Skin of body (tissue), 3 donors: ENCODE measurements at places on chromosomes 12 and 14.

- DNase-seq: no peak
Observed at GRCh38 chr12:47707905-47708543, 2.2 kb upstream of the RPAP3 start.

DNA sequence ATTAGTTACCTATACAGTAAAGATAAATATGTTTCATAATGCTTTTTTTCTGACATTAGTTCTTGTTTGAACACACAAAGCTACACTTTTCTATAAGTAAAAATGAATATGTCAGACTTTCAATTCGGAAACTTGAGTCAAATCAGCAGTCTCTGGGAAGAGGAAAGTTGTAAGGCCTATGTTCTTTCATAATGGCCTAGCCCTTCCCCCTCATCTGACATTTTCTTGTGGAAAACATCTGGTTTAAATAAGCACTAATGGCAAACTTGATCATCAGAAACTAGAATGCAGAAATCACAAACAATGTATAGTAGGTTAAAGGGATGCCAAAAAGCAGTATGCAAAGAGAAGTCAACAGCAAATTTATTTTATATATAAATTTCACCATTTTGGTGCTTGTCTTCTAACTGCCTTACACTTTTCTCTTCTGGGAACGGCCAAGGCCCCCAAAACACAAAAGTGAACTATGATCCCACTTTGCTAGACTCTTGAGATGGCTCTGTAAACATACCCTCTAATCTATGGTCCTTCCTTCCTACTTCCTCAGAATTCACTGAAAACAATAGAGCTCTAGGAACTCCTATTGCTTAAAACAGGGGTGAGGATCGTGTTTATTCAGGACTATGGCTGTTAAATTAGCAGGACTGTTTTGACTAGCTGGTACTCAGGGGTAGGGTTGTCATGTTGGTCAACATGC, 444.1 kb downstream of the RAD51B start:
- peak; percentile 91 for DNase-seq

GRCh38 chr14:72550513-72550912, 343.4 kb downstream of the DPF3 start:
- DNase-seq: no peak

- DNase-seq: no peak
Observed at GRCh38 chr14:77186911-77187648, 5.5 kb downstream of the TMEM63C start.

GRCh38 chr14:33768458-33768830, 182.4 kb downstream of the EGLN3 start:
- no peak for DNase-seq

GRCh38 chr12:64236549-64236948, 14.5 kb upstream of the KICS2 start:
- no peak for DNase-seq

DNA sequence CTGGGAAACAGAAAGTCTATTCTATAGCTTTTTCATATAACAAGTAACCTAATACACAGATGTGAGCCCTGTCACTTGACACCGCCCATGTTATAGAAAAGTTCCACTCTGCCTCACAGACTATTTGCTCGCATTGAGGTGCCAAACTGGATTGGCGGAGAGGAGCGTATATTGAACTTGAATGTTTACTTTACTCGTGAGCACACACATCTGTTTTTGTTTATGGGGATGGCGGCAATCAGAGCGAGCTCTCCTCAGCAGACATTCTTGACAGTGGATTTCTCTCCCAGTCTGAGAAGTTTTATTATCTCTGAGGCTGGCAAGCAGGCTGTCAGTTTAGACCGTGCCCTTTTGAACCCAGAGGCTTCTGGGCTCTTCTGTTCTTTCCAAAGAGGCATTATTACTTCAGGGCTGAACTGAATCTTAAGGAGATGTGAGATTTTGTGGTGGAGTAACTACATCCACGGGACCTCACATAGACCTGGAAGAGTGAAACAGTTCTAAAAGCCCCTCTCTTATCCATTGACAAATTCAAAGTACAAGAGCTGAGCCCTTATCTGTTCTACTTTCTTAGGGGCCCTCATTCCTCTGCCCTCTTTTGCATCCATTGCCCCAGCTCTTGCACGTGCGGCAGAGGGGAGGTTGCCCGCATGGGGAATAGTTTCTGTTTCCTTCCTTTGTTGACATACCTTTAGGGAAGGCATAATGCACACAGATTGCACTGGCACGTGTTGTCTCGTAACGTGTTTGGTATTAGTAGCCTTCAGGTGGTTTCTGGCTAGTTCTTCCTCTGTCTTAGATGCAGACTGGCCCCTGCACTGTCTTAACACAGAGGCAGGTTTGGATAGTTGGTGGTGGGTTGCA, 68.2 kb downstream of the DRAM1 start:
- DNase-seq: peak; percentile 84

DNA sequence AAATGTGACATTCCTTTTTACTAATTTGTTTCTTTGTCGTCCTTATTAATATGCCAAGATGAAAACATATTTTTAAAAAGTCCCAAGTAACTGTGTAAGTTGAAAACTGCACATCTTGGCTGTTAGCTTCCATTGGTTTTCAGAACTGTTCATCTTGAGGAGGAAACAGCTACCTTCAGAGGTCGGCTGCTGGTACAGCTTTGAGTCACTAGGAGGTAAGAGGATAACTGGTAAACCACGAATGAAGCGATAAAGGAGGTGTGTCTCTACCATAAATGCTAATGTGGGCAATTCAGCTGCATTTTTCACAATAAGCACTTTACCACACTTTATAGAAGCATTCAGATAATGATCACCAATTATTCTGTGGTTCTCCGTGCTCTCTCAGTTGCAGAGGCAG, 137.5 kb upstream of the KRAS start:
- no peak for DNase-seq

GRCh38 chr12:96233939-96234461, 39.8 kb downstream of the ELK3 start:
- peak; percentile 47 for DNase-seq

- DNase-seq: peak; percentile 15
Observed at GRCh38 chr14:103848175-103849077, 1.1 kb upstream of the PPP1R13B start.

DNA sequence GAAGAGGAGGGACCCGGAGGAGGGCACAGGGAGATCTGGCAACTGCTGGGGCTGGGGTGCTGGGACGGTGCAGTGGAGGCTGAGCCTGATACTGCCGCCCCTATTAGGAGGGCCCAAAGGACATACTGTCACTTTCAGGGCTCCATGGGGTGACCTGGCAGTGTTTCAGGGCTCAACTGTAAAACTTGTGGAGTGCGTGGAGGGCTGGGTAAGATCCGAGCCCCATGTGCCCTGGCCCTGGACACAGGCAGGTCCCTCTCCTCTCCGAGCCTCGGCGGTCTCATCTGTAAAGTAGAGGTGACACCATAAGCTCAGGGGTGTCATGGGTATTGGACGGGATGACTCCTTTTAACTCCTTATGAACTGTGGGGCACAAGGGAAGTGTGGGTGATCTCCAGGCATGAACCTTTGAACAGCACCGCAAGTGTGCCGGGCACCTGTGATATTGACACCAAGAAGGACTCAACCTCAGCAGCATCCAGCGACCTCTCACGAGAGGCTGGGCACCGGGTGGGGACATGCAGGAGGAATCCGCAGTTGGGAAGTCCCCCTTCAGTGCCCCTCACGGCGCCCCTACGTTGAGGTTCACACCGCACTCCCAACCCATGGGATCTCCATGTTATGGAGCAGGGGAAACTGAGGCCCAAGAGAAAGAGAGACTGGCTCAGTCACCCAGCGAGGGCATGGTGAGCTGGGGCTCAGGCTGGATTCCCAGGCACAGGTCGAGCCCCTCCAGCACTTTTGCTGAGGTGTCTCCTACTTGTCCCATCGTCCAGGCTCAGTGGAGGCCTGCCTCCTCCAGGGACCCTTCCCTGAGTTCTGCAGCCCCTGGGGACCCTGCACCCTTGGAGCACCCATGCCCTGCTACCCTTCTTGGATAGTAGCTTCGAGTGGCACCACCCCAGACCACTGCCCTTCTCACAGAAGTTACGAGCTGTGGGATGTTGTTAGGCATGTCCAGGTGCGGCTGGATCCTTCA, 50.4 kb upstream of the EML1 start:
- DNase-seq: no peak

GRCh38 chr14:93263416-93263815, 56.4 kb downstream of the UBR7 start:
- DNase-seq: no peak

- no peak for DNase-seq
Observed at GRCh38 chr14:61581340-61581739, 114.0 kb upstream of the HIF1A start.

- DNase-seq: no peak
Observed at GRCh38 chr14:58876608-58877007, 238.8 kb downstream of the DACT1 start.

DNA sequence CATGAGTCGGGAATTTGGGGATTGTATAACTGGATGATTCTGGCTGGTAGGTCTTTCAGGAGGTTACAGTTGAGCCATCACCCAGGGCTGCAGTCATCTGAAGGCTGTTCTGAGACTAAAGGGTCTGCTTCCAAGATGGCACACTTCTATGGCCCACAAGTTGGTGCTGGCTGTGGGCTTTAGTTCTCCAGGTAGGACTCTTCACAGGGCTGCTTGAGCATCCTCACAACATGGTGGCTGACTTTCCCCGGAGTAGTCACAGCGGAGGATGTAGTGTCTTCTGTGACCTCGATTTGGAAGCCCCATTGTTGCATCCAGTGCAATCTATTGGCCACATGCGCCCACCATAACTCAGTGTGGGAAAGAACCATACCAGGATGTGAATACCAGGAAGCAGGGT, 14.4 kb downstream of the PHETA1 start:
- DNase-seq: no peak

GRCh38 chr12:31906557-31907301, 52.5 kb upstream of the RESF1 start:
- DNase-seq: no peak

DNA sequence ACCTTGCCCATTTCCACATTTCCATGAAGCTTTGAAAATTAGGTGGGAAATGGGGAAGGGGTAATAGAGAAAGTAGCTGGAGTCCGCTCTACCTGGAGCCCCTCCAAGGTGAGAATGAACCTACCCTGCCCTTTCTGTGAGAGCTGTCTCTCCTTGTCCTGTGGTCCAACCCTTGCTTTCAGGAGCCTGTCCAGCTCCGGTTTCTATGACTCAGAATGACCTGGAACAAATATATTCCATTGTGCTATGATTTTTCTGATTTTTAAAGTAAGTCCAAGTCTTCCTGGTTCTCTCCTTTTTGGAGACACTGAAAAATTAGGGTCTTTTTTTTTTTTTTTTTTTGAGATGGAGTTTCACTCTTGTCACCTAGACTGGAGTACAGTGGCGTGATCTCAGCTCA, 89.1 kb upstream of the VASH1 start:
- DNase-seq: no peak

DNA sequence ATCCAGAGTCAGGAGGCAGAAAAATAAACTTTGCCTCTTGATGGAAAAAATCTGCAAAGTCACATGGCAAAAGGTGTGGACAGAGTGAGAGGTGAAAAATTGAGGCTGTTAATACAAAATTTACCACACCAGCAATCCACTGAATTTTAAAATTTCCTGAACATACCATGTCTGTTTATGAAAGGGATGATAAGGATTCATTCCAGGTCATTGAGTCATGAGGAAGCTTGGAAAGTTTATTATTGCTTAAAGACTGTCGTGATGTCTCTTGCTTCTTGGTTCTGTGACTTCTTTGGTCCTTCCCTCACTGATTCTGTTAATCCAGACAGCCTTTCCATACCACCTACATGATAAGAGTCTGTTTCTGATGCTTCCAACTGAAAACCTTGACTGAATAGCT, 73.2 kb downstream of the TTC6 start:
- no peak for DNase-seq
